ENCODE measurements at places on chromosomes 16 and 17. TPM values are rescaled to one million over a fixed set of nuclear protein-coding genes. Genes with fewer than 3 reads are reported as not detected.

Gene RSL1D1
- total RNA-seq = 91.3 TPM

Gene APOBR
- not detected for total RNA-seq

Gene FBXO39
- 0.56 TPM for total RNA-seq

Gene GPR139
- total RNA-seq = not detected

Gene SLC12A3
- not detected for total RNA-seq

Gene DYNLRB2
- total RNA-seq = 1.7 TPM

Gene KRTAP2-1
- not detected for total RNA-seq

Gene ZG16B
- 2.5 TPM for total RNA-seq

Gene TUBD1
- total RNA-seq = 7.3 TPM

Gene HAGHL
- 16.1 TPM for total RNA-seq

Gene PTGES3L
- total RNA-seq = 0.28 TPM

Gene SYCE1L
- total RNA-seq = not detected

Gene VWA3A
- total RNA-seq = not detected

Gene AOC2
- 0.38 TPM for total RNA-seq

Gene ABCA9
- 17.8 TPM for total RNA-seq

Gene ZSCAN10
- not detected for total RNA-seq

Gene FBXL16
- under 0.01 TPM for total RNA-seq

Gene TBC1D3C
- not detected for total RNA-seq

Gene OTOA
- under 0.01 TPM for total RNA-seq

Gene TNS4
- total RNA-seq = not detected

Gene LRRC75A
- 1.1 TPM for total RNA-seq

Gene CCL4L2
- total RNA-seq = 0.56 TPM

Gene ITGA2B
- total RNA-seq = 0.56 TPM

Gene KRTAP1-5
- 1.9 TPM for total RNA-seq

Gene SCARF1
- total RNA-seq = 0.96 TPM

Gene C1QL1
- not detected for total RNA-seq

Gene RNPS1
- total RNA-seq = 117 TPM

Gene NTN1
- total RNA-seq = 0.28 TPM

Gene GDPD1
- 1.7 TPM for total RNA-seq

Data from regular cardiac myocyte (primary cell).